ENCODE measurements at places on chromosomes 7 and 10.

DNA sequence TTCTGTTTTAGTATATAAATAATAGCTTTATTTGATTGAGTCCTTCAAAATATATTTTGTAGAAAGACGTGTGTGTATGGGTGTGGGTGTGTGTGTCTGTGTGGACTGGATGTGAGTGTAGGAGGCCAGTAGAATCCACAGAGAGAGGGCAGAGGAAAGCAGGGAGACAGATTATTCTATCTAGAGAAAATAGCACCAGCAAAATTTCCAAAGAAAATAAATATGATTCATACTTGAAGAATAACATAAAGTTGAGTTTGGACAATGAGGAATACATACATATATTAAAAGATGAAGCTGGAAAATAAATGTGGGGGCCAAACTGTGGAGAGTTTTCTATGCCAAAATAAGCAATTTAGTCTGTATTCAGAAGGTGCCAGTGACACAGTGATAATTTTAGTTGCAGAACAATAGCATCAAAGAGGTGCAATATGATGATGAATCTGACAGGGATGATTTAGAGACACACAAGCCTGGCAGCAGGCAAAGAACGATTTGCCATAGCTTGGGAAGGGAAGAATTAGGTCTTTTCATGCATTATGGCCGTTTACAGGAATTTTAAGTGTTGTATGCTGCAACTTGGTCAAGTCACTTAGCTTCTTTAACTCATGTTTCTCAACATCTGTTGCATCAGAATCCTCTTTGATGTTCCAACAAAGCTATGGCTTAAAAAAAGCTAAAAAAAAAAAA, 121.3 kb downstream of the SEMA3A start:
- DNase-seq, result no peak

- no peak for DNase-seq
These were observed 6.8 kb downstream of the PLAU start for GRCh38 chr10:73917566-73918305.

GRCh38 chr10:11472158-11472753, 139.2 kb downstream of the USP6NL start:
- DNase-seq, result peak; percentile 44

DNA sequence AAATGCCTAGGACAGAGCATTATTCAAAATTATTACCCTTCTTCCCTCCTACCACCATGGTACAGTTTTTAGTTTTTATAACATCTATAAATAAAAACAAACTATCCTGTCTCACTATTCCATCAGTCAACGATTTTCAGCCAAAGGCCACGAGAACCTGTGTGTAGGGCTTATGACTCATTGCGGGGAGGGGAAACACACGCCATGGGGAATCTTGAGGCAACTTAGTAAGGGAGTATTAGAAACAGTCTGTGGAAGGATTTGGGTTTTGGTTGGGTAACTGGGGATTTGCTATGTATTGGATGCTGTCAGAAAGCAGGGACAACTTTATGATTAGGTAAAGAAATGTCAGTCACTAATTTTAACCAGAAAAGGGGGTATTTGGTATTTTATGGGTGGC, 14.7 kb downstream of the GPR141 start:
- DNase-seq, result no peak

- no peak for DNase-seq
These were observed 36.1 kb upstream of the CCNY start for GRCh38 chr10:35300063-35300699.

- DNase-seq, result no peak
These were observed 39.2 kb upstream of the ZNF680 start for GRCh38 chr7:64602086-64602485.

- no peak for DNase-seq
These were observed at the start of gene NPY for GRCh38 chr7:24283897-24284698. Gene NPY (plus strand): TSS chr7:24284190. CDS start chr7:24285241, 1,051 bp downstream.

- no peak for DNase-seq
These were observed 65.2 kb upstream of the FEZF1 start for GRCh38 chr7:122369756-122370155.

DNA sequence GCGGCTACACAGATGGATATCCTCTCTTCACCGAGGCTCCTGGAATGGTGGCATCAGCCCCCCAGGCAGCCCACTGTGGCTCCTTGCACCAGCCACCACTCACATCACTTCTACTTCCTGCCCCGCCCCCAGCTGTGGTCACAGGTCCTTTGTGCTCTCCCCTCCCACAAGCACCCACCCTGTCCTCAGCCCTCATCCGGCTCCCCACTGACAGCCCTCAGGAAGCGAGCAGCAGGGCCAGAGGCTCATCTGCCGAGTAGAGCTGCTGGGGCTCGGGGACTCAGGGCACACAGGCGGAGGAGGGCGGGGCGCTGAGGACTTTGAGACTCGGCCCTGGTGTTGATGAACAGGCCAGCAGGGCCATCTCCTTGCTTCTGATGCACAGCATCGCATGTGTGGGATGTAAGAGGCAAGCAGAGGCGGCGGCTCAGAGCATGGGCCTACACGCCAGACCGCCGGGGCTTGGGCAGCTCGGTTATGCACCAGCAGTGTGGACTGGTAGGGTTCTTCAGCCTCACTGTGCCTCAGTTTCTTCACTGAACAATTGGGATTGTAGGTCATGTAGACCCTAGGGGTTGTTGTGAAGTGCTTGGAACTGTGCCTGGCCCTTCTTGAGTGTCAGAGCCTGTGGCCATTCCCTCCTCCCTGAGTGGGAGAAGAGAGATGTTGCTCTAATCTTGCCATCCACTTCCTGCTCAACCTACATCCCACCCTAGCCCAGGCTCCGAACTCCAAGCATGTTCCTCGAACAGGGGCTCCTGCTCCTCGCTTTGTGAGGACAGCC, at the start of gene PRF1:
Gene PRF1, minus strand, starts transcription at position 77 of the 784 bp plus-strand sequence. CDS start 1,839 bp downstream, outside the sequence.
- DNase-seq, result peak; percentile 79

GRCh38 chr10:26573674-26574073, 123.8 kb upstream of the PDSS1 start:
- DNase-seq, result no peak

GRCh38 chr7:40276061-40276460, 141.3 kb downstream of the SUGCT start:
- no peak for DNase-seq

Data from activated CD4-positive, CD25-positive, alpha-beta regulatory T cell (primary cell).